Cortex of kidney (tissue), 1 donor: ENCODE measurements at places on chromosomes 2 and 18.

DNA sequence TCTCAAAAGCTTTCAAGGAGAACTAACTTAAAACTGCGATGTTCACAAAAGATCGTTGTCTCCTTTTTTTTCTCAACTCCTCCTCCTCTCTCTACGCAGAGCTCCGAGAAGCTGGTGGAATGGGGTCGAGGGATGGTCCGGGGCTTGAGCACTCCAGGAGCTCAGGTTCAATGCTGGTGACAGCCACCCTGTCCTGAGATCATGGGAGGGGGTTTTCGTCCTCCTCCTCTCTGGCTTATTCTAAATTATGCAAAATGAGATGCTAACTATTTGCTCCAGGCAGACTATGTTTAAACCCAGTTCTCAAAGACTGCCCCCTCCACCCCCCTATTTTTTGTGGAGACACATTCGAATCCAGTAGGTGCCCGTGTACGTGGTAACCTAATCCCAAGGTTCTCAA, 11.8 kb downstream of the TSHZ1 start:
- DNase-seq = no peak

DNA sequence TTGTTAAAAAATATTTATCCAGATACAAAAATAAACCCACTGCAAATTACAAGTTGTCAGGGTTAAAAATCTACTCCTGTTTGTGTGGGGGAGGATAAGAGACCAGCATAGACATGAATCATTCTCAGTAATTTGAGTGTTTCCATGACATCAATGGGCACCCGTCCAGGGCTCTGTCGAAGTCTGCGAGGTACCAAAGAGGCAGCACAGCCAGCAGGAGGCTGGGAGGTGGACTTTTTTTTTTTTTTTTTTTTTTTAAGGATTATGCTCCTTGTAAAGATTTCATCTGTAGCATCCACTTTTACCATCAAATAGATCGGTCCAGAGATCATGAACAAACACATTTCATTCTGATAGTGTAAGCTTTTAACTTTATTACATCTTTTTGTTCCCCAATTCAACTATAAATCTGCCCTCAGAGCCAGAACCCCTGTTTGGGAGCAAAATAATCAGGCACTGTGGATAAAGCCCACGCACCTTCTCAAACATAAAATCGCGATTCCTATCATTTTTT, 182.0 kb downstream of the TCF4 start:
- DNase-seq = no peak

GRCh38 chr2:207483477-207483876, 46.3 kb upstream of the CREB1 start:
- DNase-seq = no peak

DNA sequence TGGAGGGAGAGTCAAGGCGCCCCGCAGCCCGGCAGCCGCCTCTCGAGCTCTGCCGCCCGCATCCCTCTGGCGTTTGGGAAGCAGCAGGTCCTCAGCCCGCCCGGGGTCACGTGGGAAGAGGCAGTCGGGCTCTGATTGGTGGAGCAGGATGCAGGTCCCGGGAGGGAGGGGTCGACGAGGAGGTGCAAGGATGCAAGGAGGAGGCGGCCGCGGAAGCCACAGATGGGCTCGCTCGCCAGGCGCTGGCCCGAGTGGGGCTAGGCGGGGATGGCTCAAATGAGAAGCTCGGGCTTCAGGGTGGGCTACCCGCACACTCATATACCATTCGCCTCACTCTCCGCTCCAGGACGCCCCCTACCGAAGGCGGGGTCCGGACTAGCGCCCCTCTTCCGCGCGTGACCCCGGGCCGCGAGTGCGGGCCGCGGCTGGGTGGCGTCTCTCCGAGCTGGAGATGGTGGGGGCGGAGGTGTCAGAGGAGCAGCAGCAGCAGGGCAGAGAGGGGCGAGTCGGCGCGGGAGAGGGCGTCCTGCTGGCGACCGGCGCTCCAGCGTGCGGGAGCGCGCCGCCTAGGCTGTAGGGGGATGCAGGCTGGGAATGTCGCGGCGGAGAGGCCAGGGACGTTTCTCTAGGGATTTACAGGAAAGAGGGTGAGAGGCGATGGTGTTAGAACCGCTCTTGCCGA, at the start of gene TMEFF2:
Gene TMEFF2 (minus strand): TSS at position 68 of the 682 bp plus-strand sequence. CDS start 409 bp downstream, outside the sequence.
- DNase-seq = no peak

DNA sequence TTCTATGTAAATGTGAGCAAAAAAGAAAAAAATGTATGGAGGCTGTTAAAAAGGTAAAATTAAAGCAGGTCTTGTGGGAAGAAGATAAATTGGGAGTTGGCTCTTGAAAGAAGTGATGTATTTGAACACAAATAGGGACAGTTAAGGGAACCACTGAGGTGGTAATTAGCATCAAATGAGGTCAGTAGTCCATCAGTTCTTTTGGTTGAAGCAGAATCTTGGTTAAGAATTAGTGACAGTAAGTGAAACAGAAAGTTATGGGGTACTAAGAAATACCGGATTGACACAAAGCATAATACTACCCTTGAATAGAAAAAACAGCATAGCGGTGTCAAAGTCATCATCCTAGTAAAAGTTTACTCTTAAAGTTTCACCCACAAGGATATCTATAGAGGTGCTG, 352.6 kb upstream of the VRK2 start:
- DNase-seq = no peak

- DNase-seq = no peak
These were observed 44.7 kb downstream of the GYPC start for GRCh38 chr2:126700677-126701076.

- no peak for DNase-seq
These were observed 40.0 kb downstream of the ETAA1 start for GRCh38 chr2:67437114-67437513.
